ENCODE measurements at places on chromosomes 3 and 15.

DNA sequence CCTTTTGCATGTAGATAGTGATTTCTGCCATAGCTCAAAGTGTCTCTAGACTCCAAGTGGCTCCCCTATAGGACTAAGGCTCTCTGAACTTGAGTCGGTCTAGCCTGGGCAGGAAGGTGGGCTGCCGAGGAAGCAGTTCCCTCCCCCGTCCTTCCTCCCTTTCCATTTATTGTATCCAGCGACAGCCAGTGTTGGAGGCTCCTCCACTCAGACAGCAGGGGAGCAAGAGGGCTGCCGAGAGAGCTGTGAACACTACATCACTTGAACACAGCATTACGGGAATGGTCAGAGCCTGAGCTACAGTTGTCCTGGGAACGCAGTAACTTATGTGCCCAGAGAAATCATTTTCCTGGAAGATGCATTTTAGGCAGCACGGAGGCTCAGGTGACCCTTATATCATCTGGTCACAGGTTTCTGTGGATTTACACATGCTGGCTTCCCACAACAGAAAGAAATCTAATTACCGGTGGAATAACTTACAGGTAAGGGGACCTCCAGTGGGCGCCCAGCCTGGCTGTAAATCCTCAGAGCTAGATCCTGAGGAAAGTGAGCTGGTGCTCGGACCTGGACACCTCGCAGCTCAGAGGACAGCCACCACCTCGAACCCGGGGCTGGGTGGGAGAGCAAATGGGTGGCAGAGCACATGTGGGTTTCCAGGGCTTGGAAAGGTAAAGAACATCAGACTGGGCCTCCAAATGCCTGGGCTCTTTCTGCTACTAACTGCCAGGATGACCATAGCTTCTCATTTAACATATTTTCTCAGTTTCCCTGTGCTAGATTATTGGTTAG lies 197.1 kb downstream of the UACA start:
- no peak for DNase-seq

DNA sequence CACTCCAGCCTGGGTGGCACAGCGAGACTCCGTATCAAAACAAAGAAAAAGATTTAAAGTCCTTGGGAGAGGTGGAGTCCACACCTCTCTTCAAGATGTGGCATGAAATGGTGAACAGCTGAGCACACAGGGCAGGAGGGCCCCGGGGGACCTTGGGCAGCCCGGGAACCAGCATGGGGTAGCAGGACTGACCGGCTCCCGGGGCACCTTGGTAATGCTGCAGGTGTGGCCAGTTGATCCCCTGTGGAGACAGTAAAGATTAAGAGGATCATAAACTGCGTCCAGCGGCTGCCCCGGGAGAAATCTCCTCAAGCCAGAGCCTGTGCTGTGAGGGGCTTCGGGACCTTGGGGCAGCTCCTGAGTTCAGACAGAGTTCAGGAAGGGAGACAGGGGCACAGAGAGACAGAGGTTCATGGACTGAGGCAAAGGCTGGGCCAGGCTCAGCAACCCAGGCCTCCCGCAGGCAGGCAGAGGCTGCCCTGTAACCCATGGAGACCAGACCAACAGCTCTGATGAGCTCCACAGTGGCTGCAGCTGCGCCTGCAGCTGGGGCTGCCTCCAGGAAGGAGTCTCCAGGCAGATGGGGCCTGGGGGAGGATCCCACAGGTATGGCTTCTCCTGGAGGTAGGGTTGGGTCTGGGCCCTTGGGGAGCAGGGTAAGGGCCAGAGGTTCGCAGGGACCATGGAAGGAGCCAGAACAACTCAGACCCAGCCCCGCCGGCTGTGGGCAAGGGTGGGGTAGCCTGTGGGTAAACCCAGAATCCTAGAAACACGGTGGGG lies at the start of gene NR2E3:
TSS of gene NR2E3 (plus strand) at position 299 of the 780 bp plus-strand sequence. CDS start at position 489, 190 bp downstream.
- no peak for DNase-seq

- no peak for DNase-seq
Measured at GRCh38 chr3:170485696-170486095, 67.0 kb downstream of the CLDN11 start.

DNA sequence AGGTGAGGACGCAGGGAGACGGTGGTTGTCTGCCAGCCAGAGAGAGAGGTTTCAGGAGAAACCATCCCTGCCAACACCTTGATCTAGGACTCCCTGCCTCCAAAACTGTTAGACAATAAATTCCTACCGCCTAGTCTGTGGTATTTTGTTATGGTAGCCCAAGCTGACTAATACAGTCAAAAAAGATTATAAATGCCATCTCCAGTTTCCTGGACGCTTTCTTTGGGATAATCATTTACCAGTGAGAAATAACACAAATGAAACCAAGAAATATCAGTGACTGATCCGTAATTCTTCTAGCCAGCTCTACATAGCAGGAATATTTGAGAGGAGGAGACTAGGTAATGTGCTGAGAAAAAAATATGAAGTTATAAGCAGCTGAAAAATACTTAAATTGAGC lies 707.8 kb upstream of the LMCD1 start:
- DNase-seq, result no peak

- DNase-seq, result no peak
Measured at GRCh38 chr15:62545467-62546227, 380.6 kb upstream of the C2CD4B start.

DNA sequence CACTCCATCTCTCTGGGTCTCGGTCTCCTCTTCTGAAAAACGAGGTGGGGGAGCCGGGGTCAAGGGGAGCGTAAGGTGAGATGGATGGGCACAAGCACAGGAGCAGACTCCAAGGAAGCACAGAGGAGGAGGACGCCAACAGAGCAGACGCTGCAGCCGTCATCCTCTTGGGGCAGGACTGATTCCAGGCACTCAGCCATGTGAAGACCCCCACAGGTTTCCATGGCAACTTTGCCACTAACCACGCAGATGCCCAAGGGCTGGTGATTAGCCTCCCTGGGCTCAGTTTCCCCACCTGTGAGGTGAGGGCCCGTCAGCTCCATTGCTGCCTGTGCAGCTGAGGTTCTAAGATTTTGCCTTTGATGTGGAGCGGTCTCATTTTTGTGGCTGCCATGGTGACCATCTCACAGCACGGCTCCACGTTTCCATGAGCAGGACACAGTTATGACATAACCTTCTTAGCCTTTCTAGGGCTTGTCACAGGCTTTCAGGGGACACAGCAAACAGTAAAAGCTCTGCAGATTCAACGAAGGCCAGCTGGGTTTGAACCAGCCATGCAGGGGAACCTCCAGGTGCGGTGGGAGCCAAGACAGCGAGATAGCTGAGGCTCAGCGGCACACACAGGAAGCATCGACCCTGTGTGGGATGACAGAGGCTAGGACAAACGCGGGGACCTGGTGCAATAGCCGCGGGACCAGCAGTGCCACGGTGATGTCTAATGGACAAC lies 170.3 kb downstream of the NUP210 start:
- no peak for DNase-seq

DNA sequence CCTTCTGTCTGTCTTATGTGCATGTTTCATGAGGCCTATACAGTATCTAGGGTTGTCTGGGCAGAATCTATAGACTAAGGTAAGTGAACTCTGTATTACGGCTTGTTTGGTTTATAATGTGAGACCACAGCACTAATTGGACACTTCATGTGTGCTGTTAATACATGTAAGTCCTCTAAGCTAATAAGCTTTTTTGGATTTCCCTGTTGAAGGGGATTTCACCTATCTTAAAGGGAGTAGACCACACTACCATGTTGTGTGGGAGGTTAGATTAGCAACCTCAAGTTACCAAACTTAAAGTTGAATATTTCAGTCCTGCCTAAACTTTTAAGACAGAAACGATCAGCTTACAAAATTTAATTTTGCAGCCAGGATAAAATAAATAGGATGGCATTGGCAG lies 189.8 kb upstream of the GOLIM4 start:
- no peak for DNase-seq
